ENCODE measurements at places on chromosomes 4 and X.

DNA sequence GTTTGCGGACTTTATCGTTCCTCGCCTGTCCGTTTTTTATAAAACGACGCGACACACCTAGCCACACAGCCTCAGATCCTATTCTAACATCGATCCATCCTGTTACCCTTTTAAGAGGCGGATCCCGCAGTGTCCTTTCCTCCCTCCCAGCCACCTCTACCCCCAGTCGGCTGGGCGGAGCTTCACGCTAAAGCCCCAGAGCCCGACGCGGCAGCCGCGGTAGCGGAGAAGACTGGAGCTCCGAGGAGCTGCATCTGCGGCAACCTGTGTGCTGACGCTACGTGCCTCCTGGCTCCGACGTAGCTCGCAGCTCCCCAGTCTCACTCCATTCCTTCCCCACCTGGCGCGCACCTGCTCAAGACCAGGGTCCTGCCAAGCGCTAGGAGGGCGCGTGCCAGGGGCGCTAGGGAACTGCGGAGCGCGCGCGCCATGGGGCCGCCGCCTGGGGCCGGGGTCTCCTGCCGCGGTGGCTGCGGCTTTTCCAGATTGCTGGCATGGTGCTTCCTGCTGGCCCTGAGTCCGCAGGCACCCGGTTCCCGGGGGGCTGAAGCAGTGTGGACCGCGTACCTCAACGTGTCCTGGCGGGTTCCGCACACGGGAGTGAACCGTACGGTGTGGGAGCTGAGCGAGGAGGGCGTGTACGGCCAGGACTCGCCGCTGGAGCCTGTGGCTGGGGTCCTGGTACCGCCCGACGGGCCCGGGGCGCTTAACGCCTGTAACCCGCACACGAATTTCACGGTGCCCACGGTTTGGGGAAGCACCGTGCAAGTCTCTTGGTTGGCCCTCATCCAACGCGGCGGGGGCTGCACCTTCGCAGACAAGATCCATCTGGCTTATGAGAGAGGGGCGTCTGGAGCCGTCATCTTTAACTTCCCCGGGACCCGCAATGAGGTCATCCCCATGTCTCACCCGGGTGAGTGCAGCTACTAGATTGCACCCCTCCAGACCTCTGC is at the start of gene RNF128:
TSS of gene RNF128 (plus strand) at position 217 of the 953 bp plus-strand sequence. CDS start at position 430, 213 bp downstream.
- no peak for DNase-seq

DNA sequence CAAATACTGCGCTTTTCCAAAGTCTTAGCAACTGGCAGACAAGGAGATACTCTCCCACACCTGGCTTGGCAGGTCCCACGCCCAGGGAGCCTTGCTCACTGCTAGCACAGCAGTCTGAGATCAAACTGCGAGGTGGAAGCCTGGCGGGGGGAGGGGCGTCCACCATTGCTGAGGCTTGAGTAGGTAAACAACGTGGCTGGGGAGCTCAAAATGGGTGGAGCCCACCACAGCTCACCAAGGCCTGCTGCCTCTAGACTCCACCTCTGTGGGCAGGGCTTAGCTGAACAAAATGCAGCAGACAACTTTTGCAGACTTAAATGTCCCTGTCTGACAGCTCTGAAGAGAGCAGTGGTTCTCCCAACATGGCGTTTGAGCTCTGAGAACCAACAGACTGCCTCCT is 23.0 kb upstream of the NFKB1 start:
- DNase-seq: no peak

DNA sequence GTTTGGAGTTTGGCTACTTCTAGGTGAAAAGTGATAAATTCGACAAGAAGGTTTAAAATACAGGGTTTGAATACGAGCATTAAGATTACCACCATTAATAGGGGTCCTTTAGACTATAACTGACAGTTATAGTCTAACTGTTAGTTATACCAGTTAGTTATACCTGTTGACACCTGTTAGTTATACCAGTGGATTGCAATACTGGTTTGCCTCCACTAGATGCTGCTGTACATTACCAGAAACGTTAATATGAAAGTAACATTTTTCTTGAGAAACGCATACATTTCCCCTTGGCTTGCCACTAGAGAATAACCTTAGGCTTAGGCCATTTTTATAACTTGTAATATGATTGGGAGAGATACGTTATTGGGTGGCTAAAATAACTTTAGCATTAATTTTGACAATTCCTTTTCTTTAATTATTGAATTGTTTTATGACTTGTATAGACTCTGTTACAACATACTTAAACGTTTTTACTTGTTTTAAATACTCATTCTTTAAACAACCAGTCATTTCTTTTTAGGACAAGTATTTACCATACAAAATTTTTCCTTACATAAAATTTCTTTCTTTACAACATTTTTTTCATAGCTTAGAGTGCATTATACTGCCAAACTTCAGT is 911.2 kb downstream of the FSTL5 start:
- DNase-seq: peak; percentile 54

- peak; percentile 55 for DNase-seq
Observed at GRCh38 chr4:1009542-1010394, 1.7 kb upstream of the FGFRL1 start.

- DNase-seq: no peak
Observed at GRCh38 chrX:12954981-12955380, 19.9 kb upstream of the TMSB4X start.

DNA sequence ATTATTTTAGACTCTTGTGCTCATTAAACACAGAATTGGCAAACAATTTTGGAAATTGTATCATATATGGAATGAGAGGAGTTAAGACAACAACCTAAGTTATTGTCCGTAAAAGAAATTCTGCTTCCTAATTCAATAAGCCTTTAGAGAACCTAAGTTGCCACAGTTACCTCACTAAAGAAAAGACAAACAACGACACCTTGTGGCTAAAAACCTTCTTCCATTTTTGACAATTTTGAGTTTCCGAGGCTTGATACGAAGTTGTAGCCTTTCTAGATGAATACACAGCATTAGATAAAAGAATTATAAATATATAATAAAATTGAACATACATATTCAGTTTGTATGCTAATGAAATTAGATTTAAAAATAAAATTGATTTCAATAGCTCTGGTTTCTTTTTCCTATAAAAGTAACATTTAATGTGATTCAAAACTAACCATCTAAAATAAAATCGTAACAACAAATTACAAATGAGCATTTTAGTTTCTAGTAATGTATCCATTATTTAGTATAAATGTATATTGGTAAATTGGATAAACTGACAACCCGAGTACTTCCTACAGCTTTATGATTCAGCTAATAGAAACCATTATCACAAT is 275.1 kb downstream of the GPM6A start:
- peak; percentile 78 for DNase-seq

DNA sequence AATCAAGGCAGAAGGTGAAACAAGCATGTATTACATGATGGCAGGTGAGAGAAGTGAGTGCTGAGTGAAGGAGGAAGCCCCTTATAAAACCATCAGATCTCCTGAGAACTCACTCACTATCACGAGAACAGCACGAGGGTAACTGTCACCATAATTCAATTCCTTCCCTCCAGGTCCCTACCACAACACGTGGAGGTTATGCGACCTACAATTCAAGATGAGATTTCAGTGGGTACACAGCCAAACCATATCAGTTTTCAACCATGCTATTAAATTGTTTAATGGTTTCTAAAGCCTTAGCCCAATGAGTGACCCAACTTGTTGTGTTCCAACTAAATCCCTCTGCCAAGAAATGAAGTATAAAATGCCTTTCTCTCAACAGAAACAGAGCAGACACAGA is 519.8 kb downstream of the GBA3 start:
- DNase-seq: no peak

DNA sequence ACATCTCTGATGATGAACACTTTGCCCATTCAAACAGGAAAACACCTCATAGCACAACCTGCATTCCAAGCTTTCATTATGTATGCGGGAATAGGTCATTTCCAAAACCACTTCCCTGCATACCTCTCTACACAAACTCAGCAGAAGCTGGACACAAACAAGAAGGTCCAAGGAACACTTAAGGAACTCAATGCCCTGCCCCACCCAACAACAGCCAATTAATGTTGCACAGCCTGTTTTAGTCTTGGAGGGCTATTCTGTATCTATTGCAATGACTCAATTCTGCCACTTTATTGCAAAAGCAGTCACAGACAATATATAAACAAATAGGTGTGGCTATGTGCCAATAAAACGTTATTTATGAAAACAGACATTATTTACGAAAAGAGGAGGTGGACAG is 16.7 kb downstream of the OPHN1 start:
- DNase-seq: no peak

DNA sequence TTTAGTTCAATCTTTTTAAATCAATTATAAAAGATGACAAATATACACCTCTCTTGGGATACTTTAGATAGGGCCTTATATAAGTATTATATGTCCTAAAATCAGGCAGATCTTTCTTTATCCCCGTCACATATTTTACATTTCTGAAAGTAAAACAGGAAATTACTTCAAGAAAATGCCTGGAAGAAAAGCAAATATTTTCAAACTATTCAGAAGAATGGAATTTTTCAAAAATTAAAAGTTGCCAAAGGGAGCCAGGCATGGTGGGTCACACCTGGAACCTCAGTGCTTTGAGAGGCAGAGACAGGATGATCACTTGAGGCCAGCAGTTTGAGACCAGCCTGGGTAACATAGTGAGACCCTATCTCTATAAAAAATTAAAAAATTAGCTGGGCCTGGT is 34.4 kb downstream of the MGARP start:
- no peak for DNase-seq

DNA sequence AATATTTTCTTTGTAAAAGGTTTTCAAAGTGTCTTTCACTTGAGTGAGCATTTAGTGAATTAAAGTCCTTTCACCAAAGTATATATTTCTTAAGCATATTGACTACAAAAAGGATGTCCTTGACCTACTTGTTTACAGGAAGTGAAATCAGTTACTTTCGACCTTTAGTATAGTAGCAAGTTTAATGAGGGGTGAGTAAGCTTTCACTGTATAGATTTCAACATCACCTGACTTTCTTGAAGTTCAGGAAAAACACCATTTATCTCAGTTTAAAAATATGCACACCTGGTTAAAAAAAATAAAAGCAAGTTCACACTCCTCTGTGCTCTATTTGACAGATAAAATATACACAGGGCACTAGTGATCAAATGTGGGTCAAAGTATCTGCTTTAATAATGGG is 88.1 kb downstream of the CCSER1 start:
- no peak for DNase-seq

DNA sequence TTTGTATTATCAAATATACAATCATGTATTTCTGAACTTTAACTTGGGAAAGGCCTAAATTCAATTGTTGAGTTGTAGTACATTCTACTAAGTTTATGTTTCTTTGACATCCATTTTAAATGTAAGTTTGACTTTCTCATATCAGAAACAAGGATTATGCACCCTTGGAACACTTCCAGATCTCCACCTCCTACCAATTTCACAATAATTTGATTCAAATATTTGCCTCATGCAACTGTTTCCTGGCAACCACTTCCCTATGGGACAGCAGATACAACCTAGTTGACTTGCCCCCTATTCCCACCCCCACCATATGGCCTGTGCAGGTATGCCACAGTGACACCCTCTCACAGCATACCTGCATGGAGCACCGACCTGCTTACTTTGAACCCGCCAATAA is 506.4 kb upstream of the PABPC4L start:
- DNase-seq: no peak

DNA sequence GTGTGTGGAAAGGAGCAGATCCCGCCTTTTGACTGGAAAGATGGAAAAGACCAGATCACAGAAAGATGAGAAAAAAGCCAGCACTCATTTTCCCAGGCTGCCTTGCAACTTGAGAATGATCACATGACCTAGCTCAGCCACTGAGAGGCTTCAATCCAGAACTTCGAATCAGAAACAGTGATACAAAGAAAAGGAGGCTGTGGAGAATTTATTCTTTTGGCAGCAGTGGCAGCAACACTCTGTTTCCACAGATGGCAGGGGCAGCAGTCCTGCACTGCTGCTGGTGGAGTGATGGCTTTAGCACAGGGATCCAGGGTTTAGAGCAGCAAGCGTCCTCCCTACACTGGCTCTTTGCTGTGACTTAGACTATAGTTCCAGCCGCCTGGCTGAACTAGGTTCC is 77.8 kb upstream of the SH3RF1 start:
- DNase-seq: no peak

- no peak for DNase-seq
Observed at GRCh38 chr4:118757761-118758251, 72.6 kb downstream of the METTL14 start.

DNA sequence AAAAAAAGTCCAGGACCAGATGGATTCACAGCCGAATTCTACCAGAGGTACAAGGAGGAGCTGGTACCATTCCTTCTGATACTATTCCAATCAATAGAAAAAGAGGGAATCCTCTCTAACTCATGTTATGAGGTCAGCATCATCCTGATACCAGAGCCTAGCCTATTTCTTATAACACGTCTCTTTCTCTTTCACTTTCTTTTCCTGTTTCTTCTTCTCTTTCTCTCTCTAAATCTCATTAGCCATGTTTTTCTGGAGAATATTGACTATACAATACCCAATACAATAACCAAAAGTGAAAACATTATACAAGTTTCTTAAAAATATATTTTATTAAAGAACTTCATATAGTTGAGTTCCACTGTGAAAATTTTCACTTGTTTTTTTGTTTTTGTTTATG is 1154.9 kb upstream of the PCDH7 start:
- DNase-seq: no peak

- DNase-seq: no peak
Observed at GRCh38 chr4:169573889-169574288, 38.5 kb downstream of the NEK1 start.

GRCh38 chr4:122930862-122931261 is 8.5 kb upstream of the NUDT6 start:
- DNase-seq: peak; percentile 15
